HT1080 (cell line): ENCODE measurements at places on chromosomes 4 and X.

GRCh38 chr4:153523164-153523796 lies 57.1 kb downstream of the TMEM131L start:
- no peak for DNase-seq

DNA sequence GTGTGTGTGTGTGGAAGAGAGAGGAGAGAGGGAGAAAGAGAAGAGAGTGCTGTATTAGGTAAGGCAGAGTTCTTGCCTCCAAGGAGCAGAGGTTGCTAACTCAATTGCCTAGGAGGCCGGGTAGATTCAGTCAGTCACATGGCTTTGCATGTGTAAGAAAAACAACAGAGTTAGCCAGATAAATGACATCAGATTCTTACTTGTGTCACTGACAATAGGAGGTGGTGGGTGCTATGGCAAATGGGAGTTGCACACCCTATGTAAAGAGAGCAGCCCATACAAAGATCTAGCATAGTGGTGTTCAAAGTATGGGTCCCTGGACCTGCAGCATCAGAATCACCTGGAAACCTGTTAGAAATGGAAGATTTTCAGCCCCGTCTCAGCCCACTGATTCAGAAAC lies 14.4 kb upstream of the PGRMC2 start:
- DNase-seq = no peak

- peak; percentile 44 for DNase-seq
These were observed 67.4 kb upstream of the WDR1 start for GRCh38 chr4:10184041-10184440.

DNA sequence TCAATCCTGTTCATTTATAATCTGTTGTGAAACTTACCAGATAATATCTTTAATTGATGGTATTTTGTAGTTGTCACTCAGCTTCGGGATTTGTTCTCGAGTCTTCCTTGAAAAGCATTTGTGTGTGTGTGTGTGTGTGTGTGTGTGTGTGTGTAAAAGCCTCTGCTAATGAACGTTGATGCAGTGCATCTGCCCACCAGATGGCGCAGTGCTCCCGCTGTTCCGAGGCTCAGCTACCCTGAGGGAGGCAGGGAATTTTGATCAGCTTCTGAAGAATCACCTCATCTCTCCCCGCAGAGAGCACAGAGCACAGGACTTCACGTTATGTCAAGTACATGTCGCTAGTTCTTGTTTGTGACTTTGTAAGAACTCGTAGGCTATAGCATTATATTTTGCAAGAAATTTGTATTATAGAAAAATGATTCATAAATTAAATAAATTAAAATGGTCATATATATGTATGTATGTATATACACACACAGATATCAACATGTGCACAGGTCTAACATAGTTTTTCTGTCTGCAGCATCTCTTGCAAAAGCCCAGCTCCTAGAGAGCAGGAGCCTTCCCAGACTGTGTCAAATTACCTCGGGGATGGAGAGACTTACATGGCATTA lies 316.7 kb upstream of the IGFBP7 start:
- peak; percentile 53 for DNase-seq

DNA sequence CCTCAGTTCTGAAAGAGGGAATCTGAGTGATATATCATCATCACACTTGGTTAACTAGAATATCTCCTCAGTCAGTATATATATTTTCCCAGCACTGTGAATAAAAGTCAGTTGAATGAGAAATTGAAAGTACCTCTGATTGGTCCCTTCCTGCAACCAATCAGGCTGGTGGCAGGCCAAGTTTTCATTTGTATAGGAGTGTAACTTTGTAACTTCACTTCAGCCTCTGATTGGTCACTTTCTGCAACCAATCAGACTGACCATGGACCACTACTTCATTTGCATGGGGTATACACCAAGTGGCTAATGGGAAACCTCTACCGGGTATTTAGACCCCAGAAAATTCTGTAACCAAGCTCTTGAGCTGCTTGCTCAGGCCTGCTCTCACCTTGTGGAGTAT lies 2.0 kb upstream of the PGK1 start:
- no peak for DNase-seq

GRCh38 chr4:42519803-42520417 lies 122.6 kb downstream of the SHISA3 start:
- peak; percentile 30 for DNase-seq

GRCh38 chr4:126172126-126172525 lies 857.4 kb downstream of the FAT4 start:
- no peak for DNase-seq

DNA sequence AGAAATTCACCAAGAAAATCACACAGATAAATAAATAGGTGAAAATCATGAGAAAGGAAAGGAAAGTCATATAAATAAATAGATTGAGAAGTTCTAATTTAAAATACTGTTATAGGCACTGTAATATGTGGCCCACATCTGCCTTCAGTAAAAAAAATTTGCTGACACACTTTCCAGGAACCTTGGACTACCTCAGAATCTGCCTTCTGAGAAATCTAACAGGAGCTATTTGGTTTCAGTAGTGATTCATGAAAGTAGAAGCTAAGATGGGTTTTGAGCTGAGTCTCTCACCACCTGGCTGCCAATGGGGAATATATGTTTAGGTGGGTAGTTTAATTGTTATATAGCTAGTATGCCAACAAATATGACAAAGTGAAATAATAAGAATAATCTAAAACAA lies 810.0 kb downstream of the RAB28 start:
- DNase-seq = no peak

DNA sequence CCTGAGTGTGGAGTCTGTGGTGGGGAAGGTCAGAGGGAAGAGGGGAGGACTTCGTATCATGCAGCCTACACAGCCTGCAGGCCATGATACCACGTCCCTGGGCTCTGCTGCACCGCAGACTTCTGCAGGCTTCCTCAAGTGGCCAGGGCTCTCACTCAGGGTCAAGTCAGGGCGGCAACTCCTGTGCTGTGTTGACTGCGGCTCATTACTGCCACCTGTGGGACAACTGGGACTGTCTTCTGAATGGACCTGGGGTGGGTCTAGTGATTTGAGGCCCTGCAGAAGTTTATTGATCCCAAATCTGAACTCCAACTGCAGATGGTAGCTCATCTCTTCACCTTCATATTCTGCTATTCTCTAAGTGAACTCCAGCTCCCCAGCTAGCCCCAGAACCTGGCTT lies 167.1 kb downstream of the NSUN7 start:
- peak; percentile 44 for DNase-seq

- no peak for DNase-seq
These were observed 281.0 kb upstream of the FAT1 start for GRCh38 chr4:187004628-187005027.

DNA sequence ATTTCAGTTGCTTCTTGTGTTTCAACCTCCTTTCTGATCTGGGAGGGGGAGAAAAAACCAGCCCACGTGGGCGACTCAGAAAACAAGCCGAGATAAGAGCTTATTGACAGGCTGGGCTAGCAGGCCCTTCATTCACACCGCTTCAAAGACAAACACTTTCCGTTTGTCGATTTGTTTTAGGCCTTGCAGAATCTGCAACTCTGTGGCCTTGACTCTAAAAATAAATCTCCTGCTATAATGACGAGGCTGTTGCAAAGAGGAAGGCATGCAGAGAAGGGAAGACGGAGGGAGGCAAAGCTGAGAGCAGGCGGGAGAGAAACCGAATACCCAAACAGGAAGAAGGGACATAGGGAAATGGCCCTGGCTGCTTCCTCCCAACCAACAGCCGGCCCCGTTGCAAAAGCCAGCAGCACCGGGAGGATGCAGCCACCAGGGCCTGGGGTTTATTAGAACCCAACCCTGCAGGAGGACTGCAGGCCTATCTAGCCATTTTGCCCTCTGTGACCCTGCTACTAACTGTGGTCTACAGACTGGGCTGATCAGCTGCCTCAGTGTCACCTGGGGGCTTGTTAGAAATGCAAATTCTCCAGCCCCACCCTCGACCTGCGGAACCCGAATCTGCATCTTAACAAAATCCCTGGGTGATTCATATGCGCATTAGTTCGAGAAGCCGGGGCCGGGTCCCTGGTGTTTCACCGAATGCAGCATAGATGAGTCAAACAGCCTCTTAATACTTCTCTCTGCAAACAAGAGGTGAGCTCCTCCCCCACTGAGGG lies 325.5 kb downstream of the BCOR start:
- DNase-seq = peak; percentile 32

DNA sequence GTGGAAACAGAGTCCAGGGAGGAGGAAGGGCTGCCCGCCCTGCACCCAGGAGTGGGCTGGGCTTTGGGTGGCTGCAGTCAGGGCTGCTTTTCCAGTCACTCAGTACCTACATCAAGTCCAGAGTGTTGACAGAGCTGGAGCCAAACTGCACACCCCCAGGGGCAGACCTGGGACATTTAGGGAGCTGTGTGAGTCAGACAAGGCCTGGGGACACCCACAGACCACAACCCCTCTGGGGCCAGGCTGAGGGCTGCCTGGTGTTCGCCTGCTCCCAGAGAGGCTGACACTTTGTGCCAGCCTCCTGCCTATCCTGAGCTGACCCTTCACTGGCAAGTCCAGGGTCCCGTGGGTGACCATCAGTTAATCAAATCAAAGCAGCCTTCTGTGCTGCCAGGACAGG lies 240.0 kb downstream of the BCOR start:
- DNase-seq = no peak

DNA sequence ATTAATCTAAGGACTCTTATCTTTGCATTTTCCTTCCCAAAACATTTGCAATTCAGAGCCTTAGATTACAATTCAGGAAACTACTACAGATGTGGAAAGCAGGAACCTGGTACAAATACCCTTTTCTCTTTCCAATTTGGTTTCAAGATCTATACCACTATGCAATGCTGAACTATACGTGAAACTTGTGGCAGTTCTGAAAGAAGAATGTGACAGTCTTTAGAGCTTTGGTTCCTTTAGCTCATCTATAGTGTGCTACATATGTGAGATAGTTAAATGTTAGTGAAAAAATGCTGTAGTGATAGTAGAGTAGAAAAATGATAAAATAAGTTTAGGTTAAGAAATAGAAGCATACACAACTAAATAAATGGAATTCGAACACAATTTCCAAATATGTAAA lies 50.0 kb downstream of the CXXC4 start:
- DNase-seq = no peak

DNA sequence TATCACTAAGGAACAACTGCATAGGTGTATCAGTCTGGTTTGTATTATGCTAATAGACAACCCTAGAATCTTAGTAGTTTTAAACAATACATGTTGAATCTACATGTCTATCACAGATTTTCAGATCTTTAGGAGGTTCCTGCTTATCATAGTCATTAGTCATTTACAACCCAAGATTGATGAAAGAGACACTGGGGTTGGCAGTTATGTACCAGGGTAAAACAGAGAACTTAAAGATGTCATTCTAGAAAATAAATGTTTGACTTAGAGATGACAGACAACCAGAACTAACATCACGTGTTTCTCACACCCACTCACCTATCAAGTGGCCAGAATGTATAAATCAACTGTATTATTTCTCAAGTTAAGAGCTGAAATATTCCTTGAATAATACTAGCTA lies 181.9 kb downstream of the PABPC4L start:
- DNase-seq = no peak

- DNase-seq = peak; percentile 44
These were observed 31.9 kb downstream of the NPFFR2 start for GRCh38 chr4:72063726-72064125.

DNA sequence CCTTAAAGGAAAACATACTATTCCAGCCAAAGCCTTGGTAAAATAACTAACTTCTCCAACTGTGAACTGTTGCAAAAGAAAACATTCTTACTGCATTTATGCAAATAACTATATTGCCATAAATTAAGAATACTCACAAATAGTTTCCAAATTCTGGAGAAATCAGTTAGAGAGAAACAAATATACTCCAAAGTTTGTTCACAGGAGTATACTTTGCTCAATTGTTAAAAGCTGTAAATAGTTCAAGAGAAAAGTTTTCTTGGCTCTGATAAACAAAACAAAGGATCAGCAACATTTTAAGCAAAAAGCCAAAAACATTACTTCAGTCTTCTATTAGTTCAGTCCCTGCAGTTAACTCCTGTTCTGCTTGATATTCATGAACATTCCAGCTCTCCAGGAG lies 83.0 kb downstream of the EIF4E start:
- no peak for DNase-seq

DNA sequence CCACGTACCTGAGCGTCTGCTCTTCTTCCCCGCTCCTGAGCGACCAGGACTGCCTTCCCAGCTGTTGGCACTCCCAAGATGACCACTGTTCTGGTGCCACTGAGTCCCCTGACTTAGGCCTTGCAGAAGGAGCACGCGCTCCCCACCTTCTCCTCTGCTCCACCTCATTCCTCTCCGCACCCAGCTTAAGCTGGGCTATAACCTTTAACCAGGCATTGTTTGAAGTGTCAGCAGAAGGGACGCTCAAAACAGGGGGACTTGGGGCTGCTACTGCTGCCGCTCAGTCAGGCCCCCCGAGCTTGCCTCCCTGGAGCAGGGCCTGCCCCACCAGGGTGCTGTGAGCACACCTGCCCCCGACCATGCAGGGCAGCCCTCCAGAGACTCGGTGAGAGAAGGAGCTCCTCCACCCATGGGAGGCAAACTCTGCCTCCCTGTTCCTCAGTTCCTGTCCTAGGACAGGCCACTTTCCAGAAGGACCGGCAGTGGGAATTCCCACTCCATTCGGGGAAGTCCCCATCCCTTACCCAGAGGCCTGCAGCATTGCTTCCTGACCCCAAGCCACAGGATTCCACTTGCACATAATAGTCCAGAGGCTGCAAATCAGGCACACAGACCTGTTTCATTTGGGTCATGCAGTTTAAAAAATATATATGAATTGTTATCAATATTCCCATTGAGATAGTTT lies 99.7 kb upstream of the ENPP6 start:
- no peak for DNase-seq

- no peak for DNase-seq
These were observed 17.2 kb upstream of the ZNF718 start for GRCh38 chr4:107083-107443.
